Ovary (tissue), 10 donors: ENCODE measurements at places on chromosomes 4 and X. TPM values are rescaled to one million over a fixed set of nuclear protein-coding genes. Genes with fewer than 3 reads are reported as not detected.
A peak's percentile ranks its signal among the peaks of the same experiment; 100 is the strongest.

GRCh38 chrX:140034916-140035315 is 69.6 kb upstream of the CXorf66 start:
- H3K27me3 ChIP-seq: no peaks in the 10 kb centered on the region
- H3K36me3 ChIP-seq: no peaks in the 10 kb centered on the region
- H3K4me3 ChIP-seq: no peak overlapping the region
- no peaks in the 10 kb centered on the region for H3K4me1 ChIP-seq
- DNase-seq: no peak

DNA sequence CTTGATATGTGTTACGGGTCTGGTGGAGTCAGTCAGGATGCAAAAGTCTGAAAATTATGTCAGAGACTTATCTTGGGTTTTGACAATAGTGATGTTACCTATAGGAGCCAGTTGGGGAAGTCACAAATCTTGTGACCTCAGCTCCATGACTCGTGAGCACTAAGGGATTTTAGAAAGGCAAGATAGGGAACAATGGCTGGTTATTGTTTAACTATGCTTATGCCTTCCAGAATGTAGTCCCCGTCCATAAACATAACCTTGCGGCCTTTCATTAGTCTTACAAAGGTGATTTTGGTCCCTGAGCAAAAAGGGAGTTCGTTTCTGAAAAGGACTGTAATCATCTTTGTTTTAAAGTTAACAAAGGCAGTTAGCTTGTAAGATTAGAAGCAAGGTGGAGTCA is 23.9 kb upstream of the GATB start:
- no peaks in the 10 kb centered on the region for H3K36me3 ChIP-seq
- H3K27ac ChIP-seq: no peak overlapping the region
- no peaks in the 10 kb centered on the region for H3K4me1 ChIP-seq
- no peak for DNase-seq
- H3K27me3 ChIP-seq: no peaks in the 10 kb centered on the region

DNA sequence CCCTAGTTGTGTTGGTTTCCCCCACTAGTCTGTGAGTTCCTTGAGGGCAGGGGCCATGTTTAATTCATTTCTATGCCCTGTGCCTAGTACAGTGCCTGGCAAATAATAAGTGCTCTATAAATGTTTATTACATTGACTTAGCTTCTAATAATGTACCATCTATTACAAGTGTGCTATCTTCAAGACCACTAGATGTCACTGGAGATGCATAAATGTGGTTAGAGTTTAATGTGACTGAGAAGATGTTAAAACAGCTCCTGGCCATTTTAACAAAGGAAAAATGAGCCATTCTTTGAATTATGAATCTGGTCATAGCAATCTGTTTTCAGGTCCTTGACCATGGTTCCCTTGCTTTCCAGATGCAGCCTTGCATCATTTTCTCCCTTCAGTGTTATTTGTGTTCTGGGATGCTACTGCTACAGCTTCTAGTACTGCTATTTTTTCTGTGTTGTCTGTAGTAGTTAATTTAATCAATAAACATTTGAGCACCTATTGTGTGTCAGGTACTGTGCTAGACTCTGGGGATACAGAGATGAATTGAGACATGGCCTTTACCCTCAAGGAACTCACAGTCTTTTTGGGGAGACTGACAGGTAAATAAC is 43.2 kb downstream of the SLC9A6 start:
- H3K27ac ChIP-seq: no peak overlapping the region
- no peaks in the 10 kb centered on the region for H3K4me1 ChIP-seq
- no peak for DNase-seq
- no peaks in the 10 kb centered on the region for H3K36me3 ChIP-seq
- no peak overlapping the region for H3K4me3 ChIP-seq

- H3K36me3 ChIP-seq: no peaks in the 10 kb centered on the region
- H3K4me3 ChIP-seq: peak overlapping the region; percentile 43
- peak; percentile 37 for DNase-seq
- no peaks in the 10 kb centered on the region for H3K27me3 ChIP-seq
- H3K4me1 ChIP-seq: no peaks in the 10 kb centered on the region
- H3K27ac ChIP-seq: no peak overlapping the region
Measured at GRCh38 chr4:144646523-144647094, 653 bp downstream of the HHIP start.

- no peak overlapping the region for H3K4me3 ChIP-seq
- no peaks in the 10 kb centered on the region for H3K36me3 ChIP-seq
- no peak overlapping the region for H3K27ac ChIP-seq
Measured at GRCh38 chr4:156132196-156132595, 178.5 kb upstream of the CTSO start.

The SLC49A3 gene
- 1.8 TPM for polyA plus RNA-seq

DNA sequence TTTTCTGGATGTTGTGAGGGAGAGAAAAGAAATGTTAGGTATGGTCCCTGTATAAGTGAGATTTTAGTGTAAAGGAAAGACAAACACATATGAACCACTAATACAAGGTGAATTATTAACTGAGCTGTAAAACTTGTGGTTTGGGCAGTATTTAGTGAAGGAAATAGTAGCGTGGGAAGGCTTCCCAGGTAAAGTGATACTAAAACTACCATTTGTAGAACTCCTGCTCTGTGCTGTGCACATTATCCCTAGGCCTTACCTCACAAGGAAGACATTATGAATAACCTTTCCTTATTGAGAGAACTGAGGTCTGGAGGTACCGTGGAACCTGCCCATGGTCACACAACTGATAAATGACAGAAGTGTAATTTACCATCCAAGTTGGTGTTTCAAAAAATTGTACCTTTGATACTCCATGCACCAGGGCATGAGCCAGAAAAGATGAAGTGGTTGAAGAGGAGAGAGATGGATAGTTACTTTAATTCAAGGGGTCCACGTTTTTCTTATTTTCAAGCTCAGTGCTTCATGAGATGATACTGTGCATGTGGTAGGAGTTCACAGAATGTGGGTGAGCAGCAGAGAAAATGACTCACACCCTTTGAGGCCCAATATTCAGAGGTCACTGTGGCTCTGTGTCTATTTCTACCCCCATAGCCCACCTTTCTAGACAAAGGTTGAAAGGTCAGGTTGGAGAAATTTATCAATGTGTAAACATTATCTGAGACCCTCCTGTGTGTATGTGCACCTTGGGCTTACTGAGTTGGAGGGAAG is 2.6 kb upstream of the VSIG4 start:
- no peak overlapping the region for H3K27ac ChIP-seq
- H3K4me1 ChIP-seq: no peaks in the 10 kb centered on the region
- no peak overlapping the region for H3K4me3 ChIP-seq
- H3K36me3 ChIP-seq: no peaks in the 10 kb centered on the region
- no peaks in the 10 kb centered on the region for H3K27me3 ChIP-seq
- DNase-seq: no peak

DNA sequence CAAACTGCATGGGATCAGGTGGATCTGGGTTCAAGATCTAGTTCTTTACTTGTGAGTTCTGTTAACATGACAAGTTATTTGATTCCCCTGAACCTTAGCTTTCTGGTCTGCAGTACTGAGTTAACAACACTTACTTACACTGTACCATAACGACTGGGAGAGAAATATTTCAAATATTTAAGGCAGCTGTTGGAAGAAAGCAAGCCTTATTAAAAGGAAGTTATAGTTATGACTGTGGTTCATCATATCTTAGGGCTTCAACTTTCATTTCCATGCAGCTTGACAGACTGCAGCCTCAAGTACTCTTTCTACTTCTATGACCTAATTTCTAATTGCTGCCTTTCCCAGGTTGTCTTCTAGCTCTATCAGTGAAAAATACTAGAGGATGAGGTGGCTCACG is 40.0 kb upstream of the PDGFRA start:
- H3K4me3 ChIP-seq: no peak overlapping the region
- no peak for DNase-seq
- H3K36me3 ChIP-seq: no peaks in the 10 kb centered on the region
- no peak overlapping the region for H3K27ac ChIP-seq

The SH3BP2 gene
- polyA plus RNA-seq: 18.3 TPM

DNA sequence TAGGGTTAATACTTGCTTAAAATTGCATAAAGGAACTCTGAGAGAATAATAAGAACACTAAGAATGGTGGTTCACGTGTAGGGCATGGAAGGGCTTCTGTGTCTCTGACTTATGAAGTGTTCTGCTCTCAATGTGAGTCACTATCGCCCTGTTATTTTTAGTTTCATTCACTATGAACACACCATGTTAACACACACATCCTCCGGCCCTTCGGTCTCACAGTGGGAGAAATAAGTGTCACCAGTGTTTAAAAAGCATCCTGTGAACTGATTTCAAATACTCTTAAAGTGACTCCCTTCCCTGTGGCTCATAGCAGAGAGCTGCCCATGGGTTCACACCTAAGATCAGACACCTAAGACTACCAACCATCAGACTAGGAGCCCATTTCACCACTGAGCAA is 33.8 kb upstream of the FGFBP2 start:
- H3K4me3 ChIP-seq: no peak overlapping the region
- H3K4me1 ChIP-seq: no peaks in the 10 kb centered on the region
- no peak for DNase-seq
- no peaks in the 10 kb centered on the region for H3K36me3 ChIP-seq

DNA sequence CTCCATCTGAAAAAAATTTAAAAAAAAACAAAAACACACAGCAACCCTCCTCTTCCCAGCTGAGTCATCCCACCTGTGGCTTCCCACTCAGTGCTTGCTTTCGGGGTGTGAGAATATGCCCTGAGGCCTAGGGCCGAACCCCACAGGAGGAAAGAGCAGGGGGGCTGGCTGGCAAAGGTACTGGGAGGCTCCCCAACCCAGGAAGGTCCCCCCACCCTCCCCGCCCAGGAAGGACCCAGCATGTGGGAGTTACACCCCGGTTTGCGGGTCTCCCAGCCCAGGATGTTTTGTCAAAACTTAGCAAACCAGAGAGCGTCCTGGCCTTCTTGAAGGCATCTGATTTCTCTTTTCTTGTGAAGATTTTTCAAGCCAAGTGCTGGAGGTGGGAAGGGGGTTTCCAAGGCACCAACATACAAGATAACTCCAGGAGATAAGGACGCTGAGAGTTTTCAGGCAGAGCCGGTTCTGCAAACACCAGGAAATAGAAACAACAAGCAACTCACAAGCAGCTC is 25.7 kb upstream of the CSF2RA start:
- H3K36me3 ChIP-seq: no peaks in the 10 kb centered on the region
- H3K27ac ChIP-seq: no peak overlapping the region
- no peaks in the 10 kb centered on the region for H3K4me1 ChIP-seq
- H3K4me3 ChIP-seq: no peak overlapping the region
- H3K27me3 ChIP-seq: no peaks in the 10 kb centered on the region
